Daoy (cell line): ENCODE measurements at places on chromosomes 12 and 14. TPM values are rescaled to one million over a fixed set of nuclear protein-coding genes. Genes with fewer than 3 reads are reported as not detected.

Gene ST8SIA1
- total RNA-seq, result not detected in 2 replicates

Gene C14orf93
- 4.6 and 7.8 TPM in 2 replicates for total RNA-seq

Gene SCNN1A
- total RNA-seq, result 0.23 TPM in 1 of 2 replicates, not detected in the other

Gene CLEC1B
- total RNA-seq, result not detected in 2 replicates

Gene KRT85
- total RNA-seq, result 0.80 TPM in 1 of 2 replicates, not detected in the other

Gene HOXC6
- 2.0 and 2.8 TPM in 2 replicates for total RNA-seq

Gene ASB2
- total RNA-seq, result 1.8 and 3.0 TPM in 2 replicates

Gene AKAP3
- total RNA-seq, result 0.97 and 4.5 TPM in 2 replicates

Gene RPL10L
- total RNA-seq, result 6.9 and 15.7 TPM in 2 replicates

DNA sequence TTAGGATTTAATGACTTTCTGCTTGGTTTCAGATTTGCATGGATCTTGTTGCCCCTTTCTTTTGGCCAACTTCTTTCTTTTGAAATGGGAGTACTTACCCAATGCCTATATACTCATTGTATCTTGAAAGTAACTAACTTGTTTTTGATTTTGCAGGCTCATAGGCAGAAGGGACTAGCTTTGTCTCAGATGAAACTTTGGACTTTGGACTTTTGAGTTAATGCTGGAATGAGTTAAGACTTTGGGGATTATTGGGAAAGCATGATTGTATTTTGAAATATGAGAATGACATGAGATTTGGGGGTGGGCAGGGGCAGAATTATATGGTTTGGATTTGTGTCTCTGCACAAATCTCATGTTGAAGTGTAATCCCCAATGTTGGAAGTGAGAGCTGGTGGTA, 657.1 kb downstream of the TMTC2 start:
- no peak for DNase-seq

- peak; percentile 37 for DNase-seq
Observed at GRCh38 chr14:50018201-50018932, 98.0 kb downstream of the VCPKMT start.

- no peak for DNase-seq
Observed at GRCh38 chr12:116058574-116058973, 218.9 kb downstream of the MED13L start.

- peak; percentile 70 for DNase-seq
Observed at GRCh38 chr14:102554821-102555819, 37.3 kb upstream of the RCOR1 start.

DNA sequence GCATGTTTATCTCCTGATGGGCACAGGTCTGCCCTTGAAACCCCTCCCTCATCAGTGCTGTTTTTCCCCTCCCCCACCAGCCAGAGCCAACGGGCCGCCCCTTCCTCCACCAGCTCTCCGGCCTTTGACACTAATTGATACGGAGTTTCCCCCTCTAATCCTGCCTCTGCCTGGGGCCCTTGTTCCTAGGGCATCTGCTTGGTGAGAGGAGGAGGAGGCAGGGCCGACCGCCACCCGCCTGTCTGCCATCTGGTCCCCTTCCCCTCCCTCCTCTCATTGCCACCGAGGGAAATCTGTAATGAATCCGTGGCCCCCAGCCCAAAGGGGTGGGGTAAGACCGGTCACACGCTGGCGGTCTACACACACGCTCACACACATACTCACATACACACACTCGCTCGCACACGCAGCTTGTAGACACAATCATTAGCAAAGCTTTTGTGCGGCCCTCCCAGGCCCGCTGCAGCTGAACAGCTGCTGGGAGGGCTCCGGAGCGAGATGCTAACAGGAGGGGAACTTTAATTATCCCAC, 27.4 kb downstream of the SRRM4 start:
- DNase-seq, result no peak

GRCh38 chr12:117528538-117528937, 167.1 kb upstream of the NOS1 start:
- DNase-seq, result no peak

DNA sequence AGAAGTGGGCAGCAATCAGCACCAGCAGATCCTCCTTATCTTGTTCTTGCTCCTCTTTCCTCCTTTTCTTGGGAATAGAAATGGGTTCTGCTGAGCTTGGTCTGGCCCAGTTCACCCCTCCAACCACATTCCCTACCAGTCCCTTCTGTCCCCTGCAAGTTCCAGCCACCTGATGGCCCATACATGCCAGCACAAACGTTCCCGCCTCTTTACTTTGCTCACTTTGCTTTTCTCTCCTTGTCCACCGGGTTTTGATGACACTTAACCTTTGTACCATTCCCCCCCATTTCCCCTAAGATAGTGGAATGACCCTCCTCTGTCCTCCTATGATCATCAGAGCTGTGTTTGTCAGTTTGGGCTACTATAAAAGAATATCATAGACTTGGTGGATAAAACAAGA, 23.4 kb upstream of the EML1 start:
- no peak for DNase-seq

- DNase-seq, result no peak
Observed at GRCh38 chr14:32770422-32770821, 168.3 kb upstream of the NPAS3 start.

DNA sequence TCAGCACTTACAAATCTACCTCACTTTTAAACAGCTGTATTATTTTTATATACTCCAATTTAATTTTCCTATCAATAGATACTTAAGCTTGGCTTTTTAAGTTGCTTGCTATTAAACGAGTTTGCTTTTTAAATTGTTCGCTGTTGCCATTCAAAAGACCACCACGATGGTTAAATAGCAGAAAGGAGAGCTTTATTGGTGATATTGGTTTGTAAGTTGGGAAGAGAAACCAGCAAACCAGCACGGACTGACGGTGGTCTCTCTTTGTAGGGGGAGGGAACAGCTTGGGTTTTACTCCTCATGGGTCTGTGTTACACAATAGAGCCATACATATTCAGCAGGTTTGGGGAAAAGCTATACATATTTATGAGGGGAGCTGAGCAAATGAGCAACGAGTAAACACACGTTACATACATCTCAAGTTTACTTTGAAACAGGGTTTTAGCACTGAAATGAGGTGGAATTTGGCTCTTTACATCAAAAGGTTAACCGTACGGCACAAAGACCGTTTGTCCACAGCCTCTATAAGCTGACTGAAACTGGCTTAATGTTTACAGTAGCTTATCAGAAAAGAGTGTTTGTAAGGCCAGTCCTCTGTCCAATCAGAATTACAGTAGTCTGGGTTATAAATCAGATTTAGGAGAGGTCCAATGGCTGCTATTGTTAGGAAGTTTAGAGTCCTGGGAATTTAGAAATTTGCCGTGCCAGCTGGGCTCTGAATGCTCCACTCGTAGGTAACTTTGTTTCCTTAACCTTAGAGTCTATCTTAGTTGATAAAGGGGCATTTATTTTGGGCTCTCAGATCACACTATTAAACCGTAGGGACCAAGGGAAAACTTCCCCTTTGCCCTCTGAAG, 69.7 kb upstream of the DHRS4 start:
- DNase-seq, result no peak

GRCh38 chr12:105443802-105444652, 113.5 kb downstream of the C12orf75 start:
- peak; percentile 34 for DNase-seq

DNA sequence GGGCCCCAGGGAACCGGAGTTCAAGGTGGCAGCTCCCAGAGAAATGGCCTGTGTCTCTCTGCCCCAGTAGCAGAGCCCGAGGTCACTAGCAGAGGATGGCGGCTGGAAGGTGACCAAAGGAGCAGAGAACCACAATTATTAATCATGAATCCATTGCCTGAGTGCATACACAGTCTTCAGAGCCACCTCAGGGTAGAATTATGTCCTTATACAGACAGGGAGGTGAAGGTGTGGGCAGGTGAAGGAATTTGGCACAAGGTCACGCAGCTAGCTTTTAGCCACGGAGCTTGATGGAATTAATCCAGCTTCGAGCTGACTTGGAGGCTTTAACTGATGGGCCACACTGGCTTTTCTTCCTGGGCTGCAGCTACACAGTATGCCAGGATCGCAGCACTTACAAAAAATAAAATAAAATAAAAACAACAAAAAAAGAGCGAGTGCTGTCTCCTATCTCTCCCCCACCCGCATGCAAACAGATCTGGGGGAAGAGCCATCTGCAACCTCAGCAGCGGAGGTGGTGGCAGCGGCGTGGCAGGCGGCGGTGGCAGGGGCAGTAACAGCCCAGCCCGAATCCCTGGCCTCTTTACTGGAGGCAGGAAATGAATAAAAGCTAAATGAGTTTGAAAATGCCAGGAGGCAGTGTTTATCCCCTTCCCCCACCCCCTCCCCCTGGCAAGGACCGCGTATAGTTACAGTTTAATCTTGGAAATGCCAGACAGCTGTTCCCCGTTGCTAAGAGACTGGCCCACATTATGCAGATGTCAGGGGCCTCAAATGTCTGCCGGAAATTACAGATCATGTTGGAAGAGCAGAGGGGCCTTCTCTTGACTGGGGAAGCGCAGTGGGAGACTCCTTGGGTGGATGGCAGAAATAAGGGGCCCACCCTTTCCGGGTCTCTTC, 93.5 kb downstream of the LRRC74A start:
- DNase-seq, result peak; percentile 93

DNA sequence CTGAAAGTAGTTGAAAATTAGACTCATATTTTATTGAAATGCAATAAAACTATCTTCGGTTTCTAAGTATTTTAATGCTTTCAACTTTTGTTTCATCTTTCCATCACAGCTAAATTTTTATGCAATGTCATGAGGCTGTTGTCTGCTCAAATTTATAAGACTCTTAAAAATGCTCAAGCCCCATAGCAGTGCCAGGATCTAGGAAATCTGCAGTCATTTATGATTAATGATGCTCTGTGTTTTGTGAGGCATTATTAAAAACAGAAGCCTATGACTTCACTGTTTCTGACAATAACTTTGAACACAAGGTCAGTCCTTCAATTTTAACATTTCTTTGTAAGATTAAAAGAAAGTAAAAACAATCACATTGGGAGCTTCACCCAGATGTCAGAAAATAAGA, 112.5 kb downstream of the ALX1 start:
- DNase-seq, result no peak

- DNase-seq, result peak; percentile 35
Observed at GRCh38 chr12:115569345-115570068, 708.0 kb downstream of the MED13L start.

GRCh38 chr14:31024577-31025366, 677 bp upstream of the AP4S1 start:
- peak; percentile 23 for DNase-seq

- DNase-seq, result no peak
Observed at GRCh38 chr14:100404419-100404818, 81.3 kb downstream of the SLC25A47 start.

- DNase-seq, result no peak
Observed at GRCh38 chr14:79836577-79836976, 374.7 kb downstream of the DIO2 start.

DNA sequence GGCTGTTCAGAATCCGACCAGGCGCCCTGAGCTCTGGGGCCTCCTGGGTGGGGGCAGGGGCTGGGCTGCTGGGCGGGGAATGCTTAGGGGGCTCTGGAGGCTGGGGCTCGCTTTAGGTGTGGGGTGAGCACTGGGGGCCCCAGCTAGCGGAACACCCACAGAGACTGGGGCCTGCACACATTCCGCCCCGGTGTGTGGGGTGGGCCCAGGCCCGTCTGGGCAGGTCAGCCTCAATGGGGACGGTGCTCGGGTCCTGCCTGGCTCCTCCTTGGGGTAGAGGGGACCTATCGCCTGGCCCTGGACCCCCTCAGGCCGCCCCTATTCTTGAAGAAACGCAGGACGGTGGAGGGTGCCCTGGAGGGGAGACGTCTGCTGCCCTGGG, 364.8 kb downstream of the TMEM121 start:
- DNase-seq, result no peak

GRCh38 chr12:48961801-48962200, 4.5 kb upstream of the ARF3 start:
- no peak for DNase-seq

GRCh38 chr14:69989622-69990021, 110.4 kb downstream of the SMOC1 start:
- no peak for DNase-seq
